ENCODE measurements at places on chromosomes 7 and 10.

GRCh38 chr7:69736126-69736810 is 138.0 kb downstream of the AUTS2 start:
- no peak for DNase-seq

GRCh38 chr10:119769886-119770285 is 44.0 kb downstream of the INPP5F start:
- DNase-seq: no peak

- DNase-seq: no peak
These were observed 51.8 kb downstream of the CAV1 start for GRCh38 chr7:116576350-116577319.

DNA sequence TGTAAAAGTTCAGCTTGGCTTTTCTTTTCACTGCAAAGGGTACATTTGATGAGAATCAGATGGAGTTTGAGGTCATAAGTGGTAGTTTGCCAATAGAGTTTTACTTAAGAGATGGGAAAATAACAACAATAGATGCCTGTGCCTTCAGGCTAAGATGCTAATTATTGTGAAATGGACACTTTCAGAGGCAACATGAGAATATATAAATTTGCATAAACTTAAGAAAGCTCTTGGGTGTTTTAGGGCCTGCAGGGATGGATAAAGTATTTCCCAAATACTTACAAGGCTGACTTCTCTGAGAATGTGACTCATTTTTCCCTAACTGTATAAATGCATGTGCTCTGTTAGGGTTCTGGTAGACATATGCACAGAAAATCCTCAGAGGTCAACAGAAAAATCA is 200.3 kb upstream of the SVIL start:
- DNase-seq: no peak

GRCh38 chr7:73881352-73882046 is 20.5 kb downstream of the TMEM270 start:
- no peak for DNase-seq

DNA sequence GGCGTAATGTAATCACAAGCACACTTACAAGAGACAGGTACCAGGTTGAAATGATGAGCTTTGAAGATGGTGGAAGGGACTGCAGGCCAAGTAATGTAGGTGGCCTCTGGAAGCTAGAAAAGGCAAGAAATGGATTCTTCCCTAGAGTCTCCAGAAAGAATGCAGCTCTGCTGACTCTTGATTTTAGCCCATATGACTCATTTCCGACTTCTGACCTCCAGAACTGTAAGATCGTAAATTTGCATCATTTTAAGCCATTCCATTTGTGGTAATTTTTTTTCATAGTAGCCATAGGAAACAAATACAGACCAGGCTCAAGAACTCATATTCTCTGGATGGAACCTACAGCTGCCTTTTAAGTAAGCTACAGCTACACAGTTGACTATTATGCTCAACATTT is 315.5 kb downstream of the MAGI2 start:
- DNase-seq: no peak
